ENCODE measurements at places on chromosomes 6 and 20.

GRCh38 chr20:14030991-14031390, 35.7 kb downstream of the MACROD2 start:
- no peak for DNase-seq

DNA sequence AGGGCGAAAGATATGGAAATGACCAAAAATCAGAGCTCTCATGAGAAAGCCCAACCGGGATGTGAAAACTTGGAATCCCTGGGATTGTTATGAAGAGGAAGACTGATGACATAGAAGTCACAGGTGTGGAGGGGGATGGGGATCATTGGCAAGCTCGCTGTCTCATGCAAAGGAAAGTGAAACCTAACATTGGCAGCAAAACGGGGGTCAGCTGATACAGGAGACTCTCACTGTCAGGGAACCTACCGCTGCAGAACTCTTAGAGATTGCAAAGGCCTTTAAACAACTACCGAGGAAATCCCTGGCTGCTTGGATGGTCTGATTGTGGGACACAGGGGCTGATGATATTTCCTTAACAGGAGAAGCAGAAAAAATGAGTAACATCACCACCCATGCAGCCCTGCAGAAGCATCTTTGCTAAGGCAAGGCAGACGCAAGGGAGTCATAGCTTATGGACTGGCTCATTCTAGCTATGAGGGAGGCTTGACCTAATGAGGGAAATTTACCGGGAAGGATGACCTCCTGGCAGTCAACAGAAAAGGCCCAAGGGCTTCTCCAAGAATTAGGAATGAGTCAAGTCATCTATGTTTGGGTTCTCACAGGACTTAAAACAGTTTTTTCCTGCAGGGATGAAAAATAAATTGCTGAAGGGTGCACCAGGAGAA, 7.0 kb downstream of the MUC21 start:
- no peak for DNase-seq

DNA sequence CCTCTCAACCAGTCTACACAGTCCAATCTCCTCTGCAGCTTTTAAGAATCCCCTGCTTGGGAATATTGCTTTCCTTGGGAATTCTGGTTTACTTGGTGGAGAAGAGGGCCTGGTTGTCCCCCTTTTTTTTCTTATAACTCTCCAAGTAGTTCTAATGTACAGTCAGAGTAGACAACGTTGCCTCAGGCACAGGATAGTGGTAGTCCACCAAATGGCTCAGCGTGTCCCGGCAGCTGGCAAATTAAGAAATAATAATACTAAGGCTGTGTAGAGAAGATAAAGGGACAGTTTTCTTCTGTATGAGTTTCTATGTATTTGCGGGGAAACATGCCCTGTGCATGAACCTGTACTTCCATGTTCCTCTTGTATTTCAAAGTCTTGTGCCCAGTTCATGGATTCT, 145.7 kb upstream of the RREB1 start:
- DNase-seq, result no peak

GRCh38 chr20:2984028-2984501, 59.4 kb upstream of the GNRH2 start:
- DNase-seq, result peak; percentile 8

DNA sequence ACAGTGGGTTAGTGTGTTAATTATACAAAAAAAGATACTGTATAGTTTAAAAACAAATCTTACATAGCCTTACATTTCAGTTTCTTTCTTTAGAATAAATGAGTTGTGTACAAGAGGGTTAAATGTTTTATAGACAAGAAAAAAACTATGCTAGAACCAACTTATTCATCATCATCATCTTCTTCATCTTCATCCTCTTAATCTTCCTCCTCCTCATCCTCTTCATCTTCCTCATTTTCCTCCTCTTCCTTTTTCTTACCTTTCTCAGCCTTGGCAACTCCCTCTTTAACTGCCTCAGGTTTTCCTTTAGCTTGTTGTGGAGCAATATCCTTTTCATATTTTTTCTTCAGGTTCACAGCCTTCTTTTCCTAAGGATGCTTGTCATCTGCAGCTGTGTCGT, 53.7 kb downstream of the RPS12 start:
- no peak for DNase-seq

Data from iris pigment epithelial cell (primary cell).